Right renal pelvis (tissue), 4 donors: ENCODE measurements at places on chromosomes 4 and X. TPM values are rescaled to one million over a fixed set of nuclear protein-coding genes. Genes with fewer than 3 reads are reported as not detected.

DNA sequence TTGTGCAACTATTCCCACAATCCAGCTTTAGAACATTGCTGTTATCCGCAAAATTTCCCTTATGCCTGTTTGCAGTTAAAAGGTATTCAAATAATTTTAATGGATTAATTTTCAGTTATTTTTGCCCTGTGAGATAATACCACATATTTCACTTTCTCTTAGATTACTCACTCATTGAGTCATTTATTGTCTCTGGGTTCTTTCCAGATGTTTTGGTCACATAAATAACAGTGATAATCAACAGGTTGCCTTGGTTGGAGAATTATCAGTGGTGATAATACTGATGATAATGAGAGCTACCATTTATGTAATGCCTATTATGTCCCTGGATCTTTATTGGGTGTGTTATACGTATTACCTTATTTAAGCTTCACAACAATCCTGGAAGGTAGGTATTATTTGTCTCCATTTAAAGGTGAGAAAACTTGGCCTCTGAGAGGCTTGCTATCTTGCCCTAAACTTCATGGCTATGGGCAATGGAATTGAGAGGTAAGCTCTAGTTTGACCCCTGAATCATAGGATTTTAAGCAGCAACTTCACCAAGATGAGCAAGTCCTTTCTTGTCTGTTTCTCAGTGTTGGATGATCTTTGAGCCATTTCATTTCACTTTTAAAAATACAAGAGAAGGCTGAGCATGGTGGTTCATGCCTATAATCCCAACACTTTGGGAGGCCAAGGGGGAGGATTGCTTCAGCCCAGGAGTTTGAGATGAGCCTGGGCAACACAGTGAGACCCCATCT is 87.4 kb downstream of the KIT start:
- no peak for DNase-seq

DNA sequence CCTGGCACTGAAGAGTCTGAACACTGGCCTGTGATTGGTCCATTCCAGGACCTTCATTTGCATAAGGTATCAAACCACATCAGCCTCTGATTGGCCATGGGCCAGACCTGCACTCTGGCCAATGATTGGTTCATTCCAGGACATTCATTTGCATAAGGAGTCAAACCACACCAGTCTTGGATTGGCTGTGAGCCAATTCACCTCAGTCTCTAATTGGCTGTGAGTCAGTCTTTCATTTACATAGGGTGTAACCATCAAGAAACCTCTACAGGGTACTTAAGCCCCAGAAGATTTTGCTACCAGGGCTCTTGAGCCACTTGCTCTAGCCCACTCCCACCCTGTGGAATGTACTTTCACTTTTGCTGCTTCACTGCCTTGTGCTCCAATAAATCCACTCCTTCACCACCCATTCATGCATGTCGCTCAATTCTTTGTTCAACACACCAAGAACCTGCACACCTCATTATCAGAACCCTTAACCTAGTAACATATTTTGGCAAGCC is 14.2 kb upstream of the HERC5 start:
- no peak for DNase-seq

DNA sequence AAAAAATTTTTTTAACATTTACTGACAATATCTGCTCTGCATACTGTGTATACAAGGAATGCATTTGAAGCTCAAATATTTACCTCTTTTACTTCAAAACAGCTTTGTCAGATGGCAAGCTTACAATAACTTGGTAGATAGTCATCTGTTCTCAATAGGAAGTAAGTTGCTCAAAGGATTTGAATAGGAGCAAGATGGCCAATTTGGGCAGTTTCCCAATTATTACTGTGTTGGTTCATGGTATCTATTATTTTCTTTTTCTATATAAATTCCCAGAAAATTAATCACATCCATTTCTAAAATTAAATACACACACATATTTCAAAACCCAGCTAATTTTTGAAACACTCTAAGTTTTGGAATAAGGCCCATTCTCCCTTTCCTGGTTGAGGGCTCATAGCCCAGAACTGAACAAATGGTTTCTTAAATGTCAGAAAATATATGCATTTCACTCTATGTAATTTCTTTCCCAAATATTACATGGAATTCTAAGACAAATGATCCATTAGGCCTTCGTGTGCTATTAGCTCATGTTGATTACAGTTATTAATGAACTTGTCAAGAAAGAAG is 60.2 kb upstream of the BLTP1 start:
- no peak for DNase-seq

DNA sequence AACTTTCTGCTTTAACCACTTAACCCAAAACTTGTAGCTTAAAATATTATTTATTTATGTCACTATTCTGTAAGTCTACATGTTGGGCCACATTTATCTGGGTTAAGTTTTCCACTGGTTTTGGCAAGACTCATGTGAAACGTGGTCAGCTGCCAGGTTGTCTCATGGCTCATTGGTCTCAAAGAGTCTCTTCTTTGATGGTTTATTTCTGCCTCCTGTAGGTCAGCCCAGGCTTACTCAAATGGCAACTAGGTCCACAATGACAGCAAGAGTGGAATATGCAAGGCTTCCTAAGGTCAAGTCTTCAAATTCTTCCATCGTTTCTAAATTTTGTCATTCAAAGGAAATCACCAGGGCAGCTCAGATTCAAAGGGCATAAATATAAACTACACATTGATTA is 828.7 kb downstream of the PCDH7 start:
- no peak for DNase-seq

DNA sequence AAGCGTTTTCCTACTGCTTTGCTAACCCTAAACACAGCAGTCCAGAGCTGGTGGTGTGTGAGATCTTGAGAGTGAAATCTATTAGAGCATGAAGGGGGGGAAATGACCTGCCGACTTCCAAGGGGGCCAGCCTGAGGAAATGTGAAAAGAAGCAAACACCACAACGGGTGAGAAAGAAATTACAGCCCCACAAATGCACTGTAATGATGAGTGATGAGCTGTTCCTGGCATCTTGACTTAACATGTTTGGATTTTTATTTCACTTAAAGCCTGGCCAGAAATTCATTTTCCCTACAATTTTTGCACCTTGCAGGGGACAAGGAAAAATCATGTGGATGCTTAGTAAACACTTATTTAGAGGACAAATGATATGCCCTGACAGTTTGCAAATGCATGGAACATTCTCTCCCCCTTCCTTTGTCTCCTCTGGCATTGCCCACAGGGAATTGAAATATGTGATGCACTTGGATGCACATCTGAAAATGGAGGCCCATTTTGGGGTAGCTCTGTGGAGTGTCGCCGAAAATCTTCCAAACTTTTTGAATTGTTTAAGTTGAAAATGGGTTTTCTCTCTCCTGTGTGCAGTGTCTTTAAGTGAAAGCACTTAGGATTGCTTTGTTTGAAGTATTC is 84.3 kb upstream of the TMEM150C start:
- no peak for DNase-seq

- no peak for DNase-seq
These were observed 147.2 kb upstream of the BCOR start for GRCh38 chrX:40244980-40245379.

- no peak for DNase-seq
These were observed 113.9 kb downstream of the AGTR2 start for GRCh38 chrX:116284400-116284799.

DNA sequence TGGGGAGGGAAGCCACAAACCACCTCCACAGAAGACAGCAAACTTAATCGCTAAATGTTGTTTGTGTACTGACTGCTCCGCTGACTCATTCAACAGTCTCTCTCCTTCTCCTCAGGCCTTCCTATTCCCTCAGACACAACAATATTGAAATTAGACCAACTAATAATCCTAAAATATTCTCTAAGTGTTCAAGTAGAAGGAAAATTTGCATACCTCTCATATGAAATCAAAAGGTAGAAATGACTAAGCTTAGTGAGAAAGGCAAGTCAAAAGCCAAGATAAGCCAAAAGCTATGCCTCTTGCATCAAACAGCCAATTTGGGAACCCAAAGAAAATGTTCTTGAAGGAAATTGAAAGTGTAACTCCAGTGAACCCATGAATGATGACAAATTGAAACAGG is 75.7 kb upstream of the ARHGAP24 start:
- no peak for DNase-seq

DNA sequence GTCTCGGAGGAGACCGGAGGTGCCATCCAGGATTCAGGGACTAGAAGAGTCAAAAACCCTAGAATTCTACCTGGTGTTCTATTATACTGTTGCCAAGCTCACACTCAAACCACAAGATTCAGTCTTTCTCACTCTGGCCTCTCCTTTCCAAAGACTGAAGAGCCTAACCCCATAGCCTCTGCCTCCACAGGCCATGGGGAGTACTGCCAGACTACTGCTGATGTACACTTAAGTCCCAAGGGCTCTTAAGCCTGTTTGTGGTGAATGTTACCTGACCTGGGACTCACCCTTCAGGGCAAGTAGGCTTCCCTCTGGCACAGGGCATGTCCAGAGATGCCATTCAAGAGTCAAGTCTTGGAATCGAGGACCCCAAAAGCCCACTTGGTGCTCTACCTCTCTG is 58.9 kb upstream of the IRS4 start:
- no peak for DNase-seq

DNA sequence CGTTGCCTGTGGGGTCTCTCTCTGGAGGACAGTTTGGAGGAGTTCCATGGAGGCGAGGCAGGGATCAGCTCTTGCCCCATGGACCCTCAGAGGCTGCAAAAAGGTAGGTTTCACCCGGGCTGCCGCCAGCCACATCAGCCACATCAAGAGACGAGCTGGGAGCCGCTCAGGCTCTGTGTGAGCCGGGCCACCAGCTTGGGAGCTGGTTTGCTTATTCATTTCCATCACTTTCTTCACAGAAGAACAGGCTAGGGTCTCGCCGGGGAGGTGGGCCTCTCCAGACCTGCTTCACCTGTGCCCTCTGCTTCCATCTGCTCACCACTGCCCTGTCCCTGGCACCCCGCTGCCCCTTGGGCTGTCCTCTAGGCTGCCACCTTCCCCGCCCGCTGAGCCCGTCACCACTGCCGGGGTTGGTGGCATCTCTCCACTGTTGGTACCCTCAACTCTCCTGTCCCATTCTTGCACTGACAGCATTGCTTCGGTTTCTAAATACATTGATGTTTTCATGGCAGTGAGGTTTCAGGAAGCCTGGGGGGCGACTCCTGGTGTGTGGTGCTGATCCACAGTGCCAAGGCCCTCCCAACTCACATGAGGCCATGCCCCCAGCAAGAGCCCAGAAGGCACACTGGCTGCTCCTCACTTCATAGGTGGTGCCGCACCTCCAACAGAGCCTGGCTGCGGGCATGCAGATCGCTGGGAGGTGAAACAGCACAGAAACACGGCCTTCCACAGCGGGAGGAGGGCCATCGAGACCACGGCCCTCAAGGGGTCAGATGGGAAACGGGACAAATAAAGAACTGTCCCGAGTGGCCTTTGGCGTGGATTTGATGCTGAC is 4.5 kb upstream of the TREX2 start:
- DNase-seq = no peak

- DNase-seq = no peak
These were observed 62.5 kb downstream of the NPY1R start for GRCh38 chr4:163269869-163270268.

GRCh38 chr4:174404677-174405076 is 117.6 kb downstream of the HPGD start:
- DNase-seq = no peak

- DNase-seq = no peak
These were observed 31.0 kb downstream of the KDM6A start for GRCh38 chrX:44903830-44904530.

- DNase-seq = no peak
These were observed 81.4 kb downstream of the EVC2 start for GRCh38 chr4:5626913-5627312.

DNA sequence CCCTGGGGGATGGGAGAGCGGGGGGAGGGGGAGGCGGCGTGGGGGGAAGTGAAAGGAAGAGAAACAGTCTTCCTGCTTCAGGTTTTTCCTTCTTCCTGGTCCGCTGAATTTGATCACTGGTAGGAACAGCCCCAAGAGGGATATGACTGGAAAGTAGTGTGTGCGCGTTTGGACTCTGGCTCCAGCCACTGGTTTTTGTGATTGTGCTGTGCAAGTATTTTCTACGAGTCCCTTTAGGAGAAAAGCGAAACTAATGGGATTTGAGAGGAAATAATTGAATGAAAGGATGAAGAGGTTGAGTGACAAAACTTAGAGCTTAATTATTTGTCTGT is 836 bp downstream of the PRRG1 start:
- no peak for DNase-seq

- no peak for DNase-seq
These were observed 200.2 kb upstream of the UGT8 start for GRCh38 chr4:114398410-114398809.

- DNase-seq = no peak
These were observed 24.6 kb upstream of the WWC2 start for GRCh38 chr4:183074288-183074990.

DNA sequence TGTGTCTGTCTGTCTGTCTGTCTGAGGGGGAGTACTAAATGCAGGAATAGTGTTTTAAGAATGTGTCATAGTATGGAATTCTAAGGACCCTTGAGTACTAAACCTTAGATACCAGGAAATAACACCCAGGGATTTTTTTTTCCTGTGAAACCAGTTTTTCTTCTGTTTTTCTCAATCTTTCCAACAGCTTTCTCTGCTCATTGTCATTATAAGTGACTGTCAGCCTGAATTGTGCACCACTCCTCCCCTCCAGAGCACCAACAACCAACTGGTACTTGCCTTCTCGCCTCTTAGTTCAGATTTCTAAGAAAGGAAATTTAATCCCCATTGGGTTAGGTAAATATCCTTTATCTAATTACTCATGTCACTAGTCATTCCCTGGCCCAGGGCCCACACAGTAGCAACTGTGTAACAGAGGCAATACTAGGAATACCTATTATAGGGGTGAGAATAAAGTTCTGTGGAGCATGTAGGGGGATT is 320.6 kb downstream of the ADGRL3 start:
- DNase-seq = peak; percentile 37

- DNase-seq = no peak
These were observed 17.2 kb upstream of the ARSJ start for GRCh38 chr4:113996599-113997177.

- no peak for DNase-seq
These were observed 9.1 kb downstream of the HTRA3 start for GRCh38 chr4:8278421-8279287.

- DNase-seq = peak; percentile 41
These were observed 670 bp downstream of the PAPSS1 start for GRCh38 chr4:107719207-107719921.

DNA sequence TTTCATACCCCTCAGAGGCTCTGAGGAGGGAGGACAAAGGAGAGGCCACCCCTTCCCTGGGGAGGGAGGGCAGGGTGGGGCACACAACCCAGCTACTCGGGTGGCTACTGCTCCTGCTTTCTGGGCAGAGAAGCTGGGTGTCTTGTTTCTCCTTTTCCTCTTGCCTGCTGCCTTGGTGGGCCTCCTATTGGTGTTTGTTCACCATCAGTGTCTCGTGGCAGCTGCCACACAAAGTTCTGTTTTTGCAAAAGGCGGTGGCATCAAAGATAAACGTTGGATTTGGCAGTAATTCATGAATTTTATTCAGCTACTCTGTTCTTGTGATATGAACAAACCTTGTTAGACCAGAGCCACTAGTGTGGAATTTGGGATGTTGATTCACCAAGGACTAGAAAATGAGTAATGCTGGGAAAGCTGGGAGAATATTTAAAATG is 153.0 kb upstream of the SCML1 start:
- DNase-seq = no peak

XAGE1A gene
- not detected for polyA plus RNA-seq

MAGEB10 gene
- polyA plus RNA-seq = not detected

CSAG2 gene
- not detected for polyA plus RNA-seq

ADH1A gene
- 0.74 TPM for polyA plus RNA-seq

RNF212 gene
- polyA plus RNA-seq = 12.9 TPM

FGFBP2 gene
- polyA plus RNA-seq = 0.15 TPM

DGKK gene
- polyA plus RNA-seq = 10.5 TPM

NSUN7 gene
- polyA plus RNA-seq = 11.5 TPM

MAGEB17 gene
- 0.14 TPM for polyA plus RNA-seq

VEGFC gene
- polyA plus RNA-seq = 20.0 TPM
